ENCODE measurements at places on chromosomes 7 and 10. TPM values are rescaled to one million over a fixed set of nuclear protein-coding genes. Genes with fewer than 3 reads are reported as not detected.

DNA sequence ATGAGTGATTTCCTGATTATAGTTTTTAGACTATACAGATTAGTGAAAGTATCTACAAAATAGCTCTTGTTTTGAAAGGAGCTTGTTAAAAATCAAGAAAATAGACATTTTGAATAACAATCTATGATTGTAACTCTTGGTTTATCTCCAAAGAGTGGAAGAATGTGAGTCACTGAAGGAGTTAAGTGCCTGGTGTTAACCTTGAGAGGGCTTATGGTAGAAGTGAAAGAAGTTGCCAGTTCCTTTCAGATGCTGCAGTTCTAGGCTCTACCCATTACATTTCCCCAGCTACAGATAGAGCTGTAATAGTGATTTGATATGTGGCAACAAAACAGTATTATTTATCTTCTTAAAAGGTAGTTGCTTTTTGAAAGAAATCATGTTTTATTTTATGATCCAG, 12.7 kb downstream of the NRBF2 start:
- no peak overlapping the region for H3K27ac ChIP-seq
- H3K27me3 ChIP-seq = no peaks in the 10 kb centered on the region
- H3K4me3 ChIP-seq = no peak overlapping the region
- H3K36me3 ChIP-seq = no peaks in the 10 kb centered on the region
- DNase-seq = no peak

- no peak for DNase-seq
- H3K27me3 ChIP-seq = peaks cover 9% of the 10 kb centered on the region
- H3K4me1 ChIP-seq = peaks cover 35% of the 10 kb centered on the region
- H3K27ac ChIP-seq = no peak overlapping the region
Measured at GRCh38 chr10:101845893-101846292, 2.3 kb upstream of the KCNIP2 start.

Gene CAV1
- 611 TPM for total RNA-seq

Gene SLC26A5
- total RNA-seq = not detected

DNA sequence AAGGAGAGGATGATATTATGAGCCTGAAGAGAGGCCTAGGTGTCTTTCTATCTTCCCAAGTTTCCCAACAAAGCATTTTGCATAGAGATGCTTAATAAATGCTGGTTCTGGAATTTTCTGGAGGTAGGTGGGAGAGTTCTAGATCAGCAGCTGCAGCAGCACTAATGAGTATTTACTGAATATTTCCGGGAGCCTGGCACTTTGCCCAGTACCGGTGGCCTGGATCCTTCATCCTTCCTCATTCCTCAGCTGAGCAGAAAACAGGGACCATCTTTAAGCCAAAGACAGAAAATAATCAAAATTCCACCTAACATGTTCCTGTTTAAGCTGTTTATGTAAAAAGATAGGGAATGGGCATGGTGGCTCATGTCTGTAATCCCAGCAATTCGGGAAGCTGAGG, 813.2 kb upstream of the AUTS2 start:
- no peaks in the 10 kb centered on the region for H3K4me1 ChIP-seq
- no peaks in the 10 kb centered on the region for H3K36me3 ChIP-seq
- H3K27ac ChIP-seq = no peak overlapping the region

Gene DYNC1I1
- 11.0 TPM for total RNA-seq

Gene MACROH2A2
- 16.2 TPM for total RNA-seq

Gene CCL24
- total RNA-seq = 0.99 TPM

DNA sequence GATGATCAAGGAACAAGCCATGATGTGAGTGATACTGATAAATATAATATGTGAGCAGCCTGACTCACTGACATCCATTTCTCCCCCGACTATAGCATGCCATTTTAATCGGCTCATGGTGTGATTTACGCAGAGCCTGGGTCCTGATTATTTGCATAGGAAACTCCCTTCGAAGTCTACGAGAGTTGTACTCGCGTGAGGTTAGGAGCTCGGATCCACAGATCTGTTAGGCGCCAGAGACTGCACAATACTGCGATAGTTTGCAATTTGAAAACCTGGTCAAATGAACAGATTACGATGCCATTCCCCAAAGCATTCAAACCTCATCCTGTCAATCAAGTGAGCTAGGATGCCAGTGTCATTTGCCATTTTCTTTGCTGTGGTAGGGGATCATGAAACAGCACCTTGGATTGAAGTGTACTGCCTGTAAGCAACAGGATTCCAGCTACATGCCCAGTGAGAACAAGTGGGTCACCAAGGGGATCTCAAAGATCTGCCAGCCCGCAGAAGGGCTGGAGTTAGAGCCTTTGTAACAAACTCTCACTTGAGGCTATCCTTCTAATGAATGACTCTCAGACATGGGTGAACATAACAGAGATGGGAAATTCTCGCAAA, 158.3 kb downstream of the FRMD4A start:
- H3K4me1 ChIP-seq = peaks cover 21% of the 10 kb centered on the region
- no peaks in the 10 kb centered on the region for H3K36me3 ChIP-seq
- no peak overlapping the region for H3K4me3 ChIP-seq
- no peaks in the 10 kb centered on the region for H3K27me3 ChIP-seq
- no peak for DNase-seq

DNA sequence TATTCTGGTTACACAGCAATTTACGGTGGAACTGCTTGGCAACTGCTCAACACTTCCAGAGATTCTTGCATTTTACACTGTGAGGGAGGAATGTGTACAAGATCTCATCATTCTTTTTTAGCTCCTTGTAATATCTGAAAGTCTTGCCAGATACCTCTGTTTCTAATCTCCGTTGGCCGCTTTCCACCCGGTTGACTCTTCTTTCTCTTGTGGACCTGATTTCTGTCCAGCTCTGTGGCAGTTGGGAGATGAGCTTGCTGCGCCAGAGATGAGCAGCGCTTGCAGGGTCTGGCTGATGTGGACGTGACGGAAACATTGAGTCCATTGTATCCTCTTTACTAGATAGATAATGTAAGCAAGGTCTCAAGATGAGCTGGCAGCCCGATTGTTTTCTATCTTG, 27.6 kb downstream of the SPAG6 start:
- peaks cover 13% of the 10 kb centered on the region for H3K27me3 ChIP-seq
- no peak overlapping the region for H3K27ac ChIP-seq
- DNase-seq = no peak

GRCh38 chr10:6621536-6621935, 41.5 kb upstream of the PRKCQ start:
- H3K27ac ChIP-seq = no peak overlapping the region
- no peaks in the 10 kb centered on the region for H3K4me1 ChIP-seq

Gene MMP21
- total RNA-seq = not detected
